ENCODE measurements at places on chromosomes 12 and 14. TPM values are rescaled to one million over a fixed set of nuclear protein-coding genes. Genes with fewer than 3 reads are reported as not detected.

ARHGEF40 gene
- total RNA-seq, result 3.3 TPM

RIPK3 gene
- total RNA-seq, result 4.7 TPM

SOAT2 gene
- not detected for total RNA-seq

SIX6 gene
- not detected for total RNA-seq

KERA gene
- total RNA-seq, result not detected

GRCh38 chr12:12266873-12267741 lies at the start of gene LRP6:
TSS of gene LRP6 (minus strand) at chr12:12267044. CDS start at chr12:12266735, 309 bp downstream.
- peak; percentile 68 for DNase-seq

- DNase-seq, result no peak
Observed at GRCh38 chr12:6960593-6961277, 9.6 kb downstream of the PTPN6 start.

GRCh38 chr14:100723135-100723829 lies 3.4 kb upstream of the DLK1 start:
- no peak for DNase-seq

- no peak for DNase-seq
Observed at GRCh38 chr14:76117789-76118484, 33.8 kb upstream of the GPATCH2L start.

GRCh38 chr12:105322070-105322469 lies 8.4 kb upstream of the C12orf75 start:
- DNase-seq, result no peak

DNA sequence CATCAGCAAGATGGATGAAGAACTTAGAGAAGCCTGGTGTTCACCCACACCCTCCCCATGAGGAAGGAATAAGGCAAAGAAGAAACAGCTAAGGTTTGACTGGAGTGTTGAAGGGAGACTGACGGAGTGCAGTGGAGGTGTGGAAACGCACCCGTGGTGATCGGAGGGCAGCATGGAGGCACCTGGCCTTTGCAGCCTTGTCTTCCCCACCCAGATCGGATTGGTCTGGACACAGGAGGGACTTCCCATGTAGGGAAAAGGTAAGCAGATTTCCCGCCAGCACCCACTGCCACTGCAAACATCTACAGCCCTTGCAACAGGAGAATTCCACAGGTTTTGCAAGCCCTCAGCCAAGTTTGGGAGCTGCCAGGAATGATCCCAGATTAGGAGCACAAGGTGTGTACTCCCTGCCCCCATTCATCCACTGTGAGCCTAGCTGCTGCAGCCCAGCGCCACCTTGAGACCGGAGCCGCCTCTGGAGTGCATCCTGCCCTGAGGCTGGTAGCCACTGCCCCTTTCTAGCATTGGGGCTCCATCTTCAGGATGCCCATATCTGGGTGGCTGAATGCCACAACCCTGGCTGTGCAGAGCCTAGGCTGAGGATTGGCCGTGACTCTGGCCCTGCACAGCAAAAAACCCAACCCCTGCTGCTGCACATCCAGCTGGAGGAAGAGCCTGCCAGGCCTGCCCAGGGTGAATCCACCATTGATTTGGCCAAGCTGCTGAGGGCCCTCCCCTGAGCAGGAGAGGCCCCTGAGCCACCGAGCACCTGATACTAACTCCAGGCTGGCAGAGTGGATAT lies 411.1 kb downstream of the TMEM121 start:
- DNase-seq, result no peak

DNA sequence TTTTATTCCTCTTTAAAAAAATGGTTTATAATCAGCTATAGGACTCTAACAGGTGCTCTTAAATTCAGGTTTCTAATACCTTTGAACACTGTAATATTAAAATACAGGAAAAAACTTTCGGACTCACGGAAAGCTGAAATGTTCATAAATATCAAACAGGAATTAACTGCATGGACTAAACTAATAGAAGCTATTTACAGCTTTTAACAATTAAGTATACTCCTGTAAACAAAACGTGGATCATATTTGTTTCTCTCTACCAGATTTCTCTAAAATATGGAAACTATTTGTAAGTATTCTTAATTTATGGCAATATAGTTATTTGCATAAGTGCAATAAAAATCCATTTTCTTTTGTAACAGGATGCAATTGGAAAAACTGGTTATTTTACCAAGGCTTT lies 108.9 kb upstream of the RESF1 start:
- DNase-seq, result no peak

- DNase-seq, result peak; percentile 55
Observed at GRCh38 chr14:26389646-26390508, 208.0 kb downstream of the NOVA1 start.

Data from bronchial epithelial cell (primary cell).